Fibroblast of mammary gland (primary cell): ENCODE measurements at places on chromosomes 4 and X.

DNA sequence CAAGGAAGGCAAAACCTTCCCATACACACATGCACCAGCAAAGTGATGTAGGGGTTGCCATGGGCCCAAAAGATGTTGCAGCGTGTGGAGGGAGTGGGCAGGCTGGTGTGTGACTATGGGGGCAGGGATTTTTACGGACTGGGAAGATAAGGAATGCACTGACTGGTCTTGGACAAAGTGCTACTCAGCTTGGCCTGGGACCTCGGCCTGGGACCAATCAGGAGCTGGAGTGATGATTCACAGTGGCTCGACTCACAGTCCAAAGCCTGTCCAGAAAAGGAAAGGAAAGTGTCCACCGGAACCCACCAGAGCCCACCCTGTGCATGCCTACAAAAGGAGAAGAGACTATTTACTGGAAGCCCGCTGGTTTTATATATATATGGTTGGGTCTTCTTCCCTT, 567.0 kb upstream of the GNPDA2 start:
- no peak for DNase-seq

DNA sequence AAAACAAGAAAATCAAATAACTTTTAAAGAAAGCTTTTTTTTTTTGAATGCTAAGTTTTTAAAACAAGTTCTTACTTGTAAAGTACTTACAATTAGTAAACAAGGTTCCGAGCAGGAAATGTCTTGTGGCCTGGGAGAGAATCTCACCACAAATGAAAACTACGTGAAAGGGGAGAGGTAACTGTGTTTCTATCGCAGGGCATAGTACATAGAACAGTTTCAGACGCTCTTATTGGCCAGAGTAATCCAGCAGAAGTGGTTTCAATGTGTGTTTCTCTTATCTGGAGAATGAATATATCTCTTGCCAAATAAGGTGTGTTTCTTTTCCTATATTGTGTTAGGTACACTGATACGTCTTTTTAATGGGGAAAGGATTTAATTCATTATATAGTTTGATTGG, at the start of gene PLAC8:
Gene PLAC8, minus strand, starts transcription at position 154 of the 400 bp plus-strand sequence. CDS start 6,808 bp downstream, outside the sequence.
- no peak for DNase-seq

- DNase-seq = peak; percentile 72
Observed at GRCh38 chr4:186666252-186666651, 57.4 kb downstream of the FAT1 start.

GRCh38 chr4:55396308-55397125, 760 bp downstream of the TMEM165 start:
- DNase-seq = peak; percentile 43

- DNase-seq = peak; percentile 59
Observed at GRCh38 chr4:82629238-82630000, 67.6 kb upstream of the TMEM150C start.

- DNase-seq = no peak
Observed at GRCh38 chr4:166259081-166259480, 386.0 kb downstream of the TLL1 start.

GRCh38 chr4:104758574-104758973, 263.9 kb upstream of the CXXC4 start:
- no peak for DNase-seq

DNA sequence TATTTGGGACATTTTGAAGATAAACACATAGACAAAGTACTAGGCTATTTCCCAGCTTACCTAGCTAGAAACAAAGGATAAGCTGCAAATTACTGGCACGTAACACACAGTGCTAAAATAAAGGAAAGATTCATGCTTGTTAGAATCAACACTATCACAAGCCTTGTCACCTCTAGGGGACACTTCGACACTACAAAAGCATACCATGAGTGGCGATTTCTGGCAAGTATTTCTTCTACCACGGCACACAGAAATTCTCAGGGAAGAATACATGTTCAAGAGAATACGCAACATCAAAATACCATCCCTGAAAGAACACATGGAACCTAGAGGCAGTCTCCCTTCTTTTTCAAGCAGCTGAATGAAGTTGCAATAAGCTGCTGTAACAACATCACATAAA, 5.1 kb downstream of the MECP2 start:
- DNase-seq = no peak

GRCh38 chr4:100895556-100896197, 377.9 kb upstream of the EMCN start:
- DNase-seq = peak; percentile 12

- no peak for DNase-seq
Observed at GRCh38 chr4:184804621-184805020, 21.1 kb downstream of the ACSL1 start.

DNA sequence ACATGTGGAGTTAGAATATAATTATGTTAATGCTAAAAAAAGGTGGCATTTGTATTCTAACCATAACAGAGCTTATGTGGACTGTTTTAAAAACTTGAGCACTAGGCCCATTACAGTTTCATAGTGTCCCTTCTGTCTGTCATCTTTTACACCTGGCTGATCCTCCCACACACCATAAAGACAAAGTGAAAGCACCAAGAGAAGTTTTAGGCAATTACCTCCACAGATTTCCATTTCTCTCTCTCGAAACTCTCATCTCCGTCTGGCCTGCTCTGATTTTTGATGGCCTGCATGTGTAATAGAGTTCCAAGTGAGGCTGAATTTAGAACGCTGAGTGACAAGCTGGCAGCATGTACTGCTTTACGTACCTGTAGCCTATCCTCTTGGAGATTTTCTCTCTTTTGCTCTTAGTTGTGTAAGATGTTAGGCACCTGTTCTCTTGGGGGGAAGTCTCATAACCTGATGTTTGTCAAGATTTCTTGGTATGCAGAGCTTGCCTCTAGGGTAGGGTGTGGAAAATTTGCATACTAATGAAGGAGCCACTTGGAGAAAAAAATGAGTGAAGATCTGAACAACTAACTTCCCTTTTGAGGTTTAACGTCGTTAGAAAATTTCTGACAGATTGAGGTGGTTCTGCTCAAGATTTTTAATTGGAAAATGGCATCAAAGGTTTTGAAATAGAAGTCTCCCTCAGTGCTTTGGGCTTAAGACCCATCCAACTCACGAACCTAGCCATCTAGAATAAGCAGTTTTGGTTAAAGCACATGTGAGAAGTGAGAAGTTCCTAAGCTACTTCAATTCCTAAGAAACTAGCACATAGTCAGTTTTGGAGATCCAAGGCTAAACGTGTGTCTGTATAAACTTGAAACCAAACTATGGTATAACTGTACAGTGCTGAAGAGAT, 57.6 kb upstream of the RAP1GDS1 start:
- DNase-seq = no peak

DNA sequence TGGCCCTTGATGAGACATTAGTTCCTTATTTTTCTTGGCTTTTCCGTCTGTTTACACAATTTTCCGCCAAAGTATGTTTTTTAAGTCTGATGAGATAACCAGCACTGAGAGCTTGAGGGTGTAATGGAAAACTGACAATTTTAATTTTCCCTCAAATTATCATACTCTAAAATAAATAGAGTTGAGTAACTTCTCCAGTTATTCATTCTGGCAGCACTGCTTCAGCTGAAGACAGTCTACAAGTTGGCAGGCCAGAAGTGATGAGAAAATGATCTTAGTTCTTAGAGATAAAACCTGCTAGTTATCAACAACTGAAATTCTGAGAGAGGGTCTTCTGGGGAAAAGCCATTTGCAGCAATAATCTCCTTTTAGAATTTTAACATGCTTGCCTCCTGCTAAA, 241.6 kb upstream of the TET2 start:
- DNase-seq = no peak

DNA sequence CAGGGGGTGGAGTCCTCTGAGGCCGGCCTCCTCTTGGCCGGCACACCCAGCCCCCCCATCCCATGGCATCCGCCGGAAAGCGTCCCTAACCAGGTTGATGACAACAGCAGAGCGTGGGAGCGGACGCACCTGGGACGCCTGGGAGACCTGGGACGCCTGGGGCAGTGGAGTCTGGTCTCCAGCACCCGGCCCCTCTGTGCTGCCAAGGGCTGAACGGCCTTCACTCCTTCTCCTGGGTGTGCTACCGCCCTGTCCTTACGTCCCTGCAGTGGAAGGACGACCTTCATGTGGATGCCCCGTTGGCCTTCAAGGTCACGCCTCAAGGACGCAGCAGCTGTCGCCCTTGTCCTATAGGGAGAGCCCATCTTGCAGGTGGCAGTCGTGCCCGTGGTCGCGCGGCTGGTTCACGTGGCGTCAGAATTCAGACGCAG, 26.9 kb downstream of the NKX1-1 start:
- no peak for DNase-seq

DNA sequence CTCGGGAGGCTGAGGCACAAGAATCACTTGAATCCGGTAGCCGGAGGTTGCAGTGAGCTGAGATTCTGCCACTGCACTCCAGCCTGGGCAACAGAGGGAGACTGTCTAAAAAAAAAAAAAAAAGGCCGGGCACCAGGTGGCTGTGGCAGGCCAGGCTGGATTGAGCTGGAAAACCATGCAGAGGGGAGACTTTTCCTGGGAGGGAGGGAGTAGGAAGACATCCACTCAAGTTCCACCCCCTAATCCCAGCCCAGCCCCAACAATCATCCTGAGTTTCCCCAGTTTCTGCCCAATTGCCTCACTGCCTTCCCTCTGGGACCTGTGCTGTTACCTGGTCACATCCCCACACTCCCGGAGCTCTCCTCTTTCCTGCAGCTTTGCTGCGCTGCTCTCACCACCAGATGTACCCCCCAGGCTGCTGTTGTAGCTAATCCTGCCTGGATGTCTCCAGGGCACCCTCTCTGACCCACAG, 9.0 kb upstream of the TSPYL2 start:
- DNase-seq = no peak

DNA sequence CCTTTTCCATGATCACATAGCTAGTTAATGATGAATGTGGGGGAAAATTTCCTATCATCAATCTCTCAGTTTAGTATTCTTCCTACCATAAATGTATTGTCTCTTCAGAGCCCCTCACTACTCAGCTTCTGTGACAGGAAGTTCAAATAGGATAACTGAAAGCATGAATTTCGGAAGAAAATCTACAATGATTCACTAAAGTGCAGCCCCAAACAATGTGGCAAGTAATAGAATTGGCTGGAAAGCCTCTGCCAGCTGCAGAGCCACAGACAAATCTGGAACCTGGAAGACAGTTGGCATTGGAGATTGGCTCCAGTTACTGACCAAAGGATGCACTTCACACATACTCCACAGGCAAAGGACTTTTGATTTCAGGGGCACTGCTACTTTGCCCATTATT, 35.2 kb downstream of the EGF start:
- no peak for DNase-seq

DNA sequence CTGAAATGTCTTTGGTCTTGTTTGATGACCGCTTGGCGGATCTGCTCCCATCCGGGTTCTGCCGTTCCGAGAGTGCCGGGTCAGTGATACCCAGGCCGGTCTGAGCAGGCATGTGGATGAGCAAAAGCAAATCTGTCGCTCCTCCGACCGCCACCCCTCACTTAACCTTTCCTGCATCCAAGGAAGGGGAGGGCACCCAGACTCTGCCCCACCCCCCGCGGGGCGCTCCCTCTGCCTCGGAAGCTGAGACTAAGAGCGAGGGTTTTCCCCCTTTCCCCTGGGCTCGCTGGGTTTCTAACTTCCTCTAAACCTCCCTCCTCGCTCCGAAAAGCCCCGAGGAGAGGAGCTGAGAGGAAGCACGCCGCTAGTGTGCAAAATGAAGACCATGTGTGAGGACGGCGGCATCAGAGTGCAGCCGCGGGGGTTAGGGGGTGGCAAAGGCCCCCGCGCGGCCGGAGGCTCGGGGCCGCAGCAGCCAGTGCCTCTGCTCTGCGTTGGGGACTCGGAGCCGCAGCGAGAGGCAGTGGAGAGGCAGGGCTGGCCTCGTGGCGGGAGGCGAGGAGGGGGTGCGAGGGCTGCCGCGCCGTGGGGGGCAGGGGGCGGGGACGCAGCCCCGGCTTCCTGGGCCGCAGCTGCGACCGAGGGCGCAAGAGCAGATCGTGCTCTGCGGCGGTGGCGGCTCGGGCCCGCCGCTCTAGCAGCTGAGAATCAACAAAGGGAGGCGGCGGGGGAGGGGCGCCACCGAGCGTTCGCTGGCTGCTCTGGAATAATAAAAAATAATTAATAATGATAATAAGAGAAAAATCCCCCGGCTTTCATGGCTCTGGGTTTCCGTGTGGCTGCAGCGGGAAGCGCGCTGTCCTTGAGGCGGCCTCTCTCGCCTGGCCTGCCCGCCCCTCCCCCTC, 55.8 kb upstream of the BCOR start:
- DNase-seq = no peak

DNA sequence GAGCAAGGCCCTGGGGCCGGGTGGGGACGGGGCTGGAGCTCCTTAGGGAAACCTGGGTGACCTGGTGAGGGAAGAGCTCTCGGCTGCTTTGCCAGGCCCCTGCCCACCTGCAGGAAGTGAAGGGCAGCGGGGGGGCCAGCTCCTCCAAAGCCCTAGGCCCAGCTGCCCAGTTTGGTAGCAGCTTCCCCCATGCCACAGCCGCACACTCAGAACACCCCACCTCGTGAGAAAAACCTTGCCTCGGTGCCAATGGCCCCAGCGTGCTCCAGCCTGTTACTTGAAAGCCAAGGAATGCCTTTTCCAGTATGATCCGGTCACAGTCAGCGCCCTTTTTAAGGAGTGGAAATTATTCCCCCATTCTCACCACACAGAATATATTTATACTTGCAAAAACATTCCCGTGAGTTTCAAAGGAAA, 38.3 kb downstream of the ACOX3 start:
- no peak for DNase-seq

DNA sequence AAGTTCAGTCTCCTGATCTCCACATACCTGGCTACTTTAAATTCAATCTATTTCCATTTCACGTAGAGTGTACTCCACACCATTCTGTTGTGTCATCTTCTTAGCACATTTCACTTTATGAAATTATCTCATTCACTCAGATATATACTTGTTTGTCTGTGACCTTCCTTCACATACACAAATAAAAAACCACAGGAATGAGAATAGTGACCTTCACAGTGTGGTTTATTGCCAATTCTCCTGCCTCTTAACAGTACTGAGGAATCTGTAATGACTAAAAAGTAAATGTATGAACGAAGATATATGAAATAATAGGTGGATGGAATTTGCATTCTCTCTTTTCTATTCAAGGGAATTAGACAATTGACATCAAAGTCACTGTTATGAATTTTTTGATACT, 183.9 kb upstream of the PCDH7 start:
- DNase-seq = no peak
